Effector CD4-positive, alpha-beta T cell (primary cell): ENCODE measurements at places on chromosomes 6 and 20.

- DNase-seq: no peak
These were observed 19.3 kb upstream of the NCR2 start for GRCh38 chr6:41315943-41316620.

DNA sequence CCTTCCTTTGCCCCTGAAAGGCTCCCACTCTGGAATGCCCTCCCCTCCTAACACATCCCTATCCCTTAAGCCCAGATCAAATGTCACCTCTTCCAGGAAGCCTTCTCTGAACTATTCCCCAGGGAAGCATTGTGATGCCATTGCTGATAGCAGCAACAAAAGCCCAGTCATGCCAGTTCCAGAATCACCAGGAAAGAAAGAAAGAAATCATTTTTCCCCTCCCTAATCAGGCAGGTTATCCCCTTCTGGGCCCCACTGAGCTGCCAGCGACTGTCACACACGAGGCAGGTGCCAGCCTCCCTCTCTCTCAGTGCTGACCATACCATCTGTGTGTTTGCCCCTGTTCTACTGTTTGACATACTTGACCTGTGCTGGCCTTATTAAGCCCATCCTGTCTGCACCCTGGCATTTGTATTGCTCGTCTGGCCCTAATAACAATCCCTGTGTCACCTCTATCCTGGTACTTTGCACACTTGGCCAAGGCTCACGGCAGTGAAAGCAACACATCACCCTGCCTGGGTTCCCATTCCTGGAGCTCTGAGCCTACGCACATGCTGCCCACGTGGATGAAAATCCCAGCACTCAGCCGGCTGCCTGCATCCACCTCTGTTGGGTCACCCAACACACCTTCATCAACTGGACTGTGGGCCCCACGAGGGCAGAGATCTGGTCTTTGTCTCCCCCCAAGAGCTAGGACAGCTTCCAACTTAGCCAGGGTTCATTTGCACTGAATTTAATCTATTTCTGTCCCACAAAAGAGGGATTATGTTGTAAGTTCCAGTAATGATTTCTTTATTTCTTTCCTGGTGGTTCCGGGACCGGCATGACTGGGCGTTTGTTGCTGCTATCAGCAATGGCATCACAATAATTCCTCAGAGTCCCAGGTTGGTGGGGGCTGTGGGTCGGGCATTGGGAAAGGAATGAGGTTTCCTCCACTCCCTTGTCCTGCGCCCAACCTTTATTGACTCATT lies 5.3 kb upstream of the BPIFB1 start:
- no peak for DNase-seq

- DNase-seq: no peak
These were observed 42.9 kb upstream of the BHLHE23 start for GRCh38 chr20:63049561-63050221.

DNA sequence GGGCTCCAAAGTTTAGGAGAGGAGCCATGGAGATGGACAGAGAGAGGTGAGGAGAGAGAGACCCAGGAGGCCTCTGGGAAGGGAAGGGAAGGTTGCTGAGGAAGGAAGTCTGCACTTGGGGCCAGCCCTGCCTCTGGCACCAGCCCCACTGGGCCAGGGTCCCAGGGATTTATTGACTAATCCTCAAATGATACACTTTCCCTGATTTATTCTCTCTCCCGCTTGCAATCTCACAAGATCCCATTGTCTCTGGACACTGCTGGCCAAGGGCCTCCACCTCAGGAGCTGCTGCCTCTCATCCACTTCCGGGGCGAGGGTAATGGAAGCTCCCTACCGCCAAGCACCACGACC lies 43.6 kb upstream of the FOXP4 start:
- no peak for DNase-seq

DNA sequence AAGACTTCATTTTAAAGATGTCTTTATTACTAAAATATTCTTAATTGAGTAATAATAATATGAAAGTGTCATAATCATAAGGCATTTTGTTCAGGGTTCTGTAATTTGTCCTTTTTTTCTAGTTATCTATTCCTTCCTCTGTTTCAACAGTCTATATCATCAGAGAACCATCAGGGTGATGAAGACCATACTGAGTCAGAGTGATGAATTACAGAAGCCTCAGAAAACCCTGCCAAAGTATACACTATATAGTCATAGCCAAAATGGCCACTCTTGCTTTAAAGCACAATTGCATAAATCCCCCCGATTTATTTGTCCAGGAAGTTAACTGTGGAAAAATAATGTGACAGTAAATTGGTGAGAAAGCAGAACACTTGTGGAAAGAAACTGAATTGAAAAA lies 735.0 kb downstream of the EPHA7 start:
- no peak for DNase-seq

DNA sequence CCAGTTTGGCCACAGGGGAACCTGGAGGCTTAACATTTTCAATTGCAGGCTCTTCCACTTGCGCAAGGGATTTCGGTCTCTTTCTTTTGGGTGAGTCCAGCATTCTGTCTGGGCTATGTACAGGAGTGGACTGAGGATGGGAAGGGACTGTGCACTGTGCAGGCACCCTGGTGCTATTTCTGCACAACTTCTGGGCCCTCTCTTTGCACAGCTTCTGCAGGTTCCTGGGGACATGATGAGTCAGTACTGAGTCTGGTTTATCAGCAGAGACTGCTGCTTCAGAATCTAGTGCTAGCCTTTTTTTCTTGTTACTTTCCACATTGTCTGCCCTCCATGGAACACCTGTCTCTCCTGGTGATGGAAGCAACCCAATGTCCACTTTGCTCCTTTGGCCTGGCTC lies 78.5 kb upstream of the ASF1A start:
- no peak for DNase-seq

DNA sequence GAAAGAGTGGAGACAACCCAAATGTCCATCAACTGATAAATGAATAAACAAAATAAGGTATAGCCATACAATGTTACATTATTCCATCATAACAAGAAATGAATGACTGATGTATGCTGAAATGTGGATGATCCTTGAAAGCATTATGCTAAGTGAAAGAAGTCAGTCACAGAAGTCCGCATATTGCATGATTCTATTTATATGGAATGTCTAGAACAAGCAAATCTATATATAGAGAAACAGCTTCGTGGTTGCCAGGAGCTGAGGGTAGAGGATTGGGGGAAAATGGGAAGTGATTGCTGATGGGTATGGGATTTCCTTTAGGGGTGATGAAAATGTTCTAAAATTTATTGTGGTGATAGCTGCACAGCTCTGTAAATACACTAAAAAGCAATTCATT lies 196.8 kb downstream of the ATXN1 start:
- no peak for DNase-seq

GRCh38 chr20:44800391-44801046 lies 9.8 kb downstream of the RIMS4 start:
- DNase-seq: no peak

DNA sequence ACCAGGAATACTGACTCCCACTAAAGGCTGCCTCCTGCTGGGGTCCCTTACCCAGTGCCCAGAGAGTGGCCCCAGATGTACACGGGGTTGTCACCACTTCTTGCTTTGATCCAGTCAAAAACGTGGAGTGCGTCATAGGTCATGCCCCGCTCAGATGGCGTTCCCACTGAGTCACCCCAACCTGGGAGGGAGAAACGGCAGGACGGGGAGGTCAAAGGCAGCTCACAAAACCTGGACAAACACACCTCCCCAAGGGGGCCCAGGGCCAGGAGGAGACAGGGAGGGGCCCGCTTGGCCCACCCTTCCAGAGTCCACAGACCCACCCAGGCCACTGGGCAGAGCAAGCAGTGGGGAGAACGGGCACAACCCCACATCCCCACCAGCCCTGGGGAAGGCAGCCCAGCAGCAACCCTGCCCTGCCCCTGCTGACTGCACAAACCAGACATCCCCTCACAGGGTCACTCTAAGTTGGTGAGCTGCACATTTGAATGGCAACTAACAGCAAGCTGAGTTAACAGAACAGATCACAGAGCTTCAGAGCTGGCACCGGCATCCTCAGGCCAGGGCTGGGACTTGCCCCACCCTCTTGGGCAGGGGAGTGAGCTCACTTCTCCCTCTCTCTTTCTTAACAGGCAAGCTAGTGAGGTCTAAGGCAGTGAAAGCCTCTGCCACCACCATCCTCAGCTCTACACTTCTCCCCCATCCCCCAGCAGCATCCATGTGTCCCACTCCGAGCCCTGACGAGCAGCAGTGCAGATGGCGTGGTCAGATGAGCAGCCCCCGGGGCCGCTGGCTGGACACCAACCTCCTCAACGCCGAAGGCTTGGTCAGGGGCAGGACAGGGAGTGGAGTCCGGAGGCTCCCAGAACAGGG lies 61.7 kb downstream of the PYGB start:
- no peak for DNase-seq

GRCh38 chr20:24157213-24157612 lies 168.6 kb upstream of the GGTLC1 start:
- no peak for DNase-seq

DNA sequence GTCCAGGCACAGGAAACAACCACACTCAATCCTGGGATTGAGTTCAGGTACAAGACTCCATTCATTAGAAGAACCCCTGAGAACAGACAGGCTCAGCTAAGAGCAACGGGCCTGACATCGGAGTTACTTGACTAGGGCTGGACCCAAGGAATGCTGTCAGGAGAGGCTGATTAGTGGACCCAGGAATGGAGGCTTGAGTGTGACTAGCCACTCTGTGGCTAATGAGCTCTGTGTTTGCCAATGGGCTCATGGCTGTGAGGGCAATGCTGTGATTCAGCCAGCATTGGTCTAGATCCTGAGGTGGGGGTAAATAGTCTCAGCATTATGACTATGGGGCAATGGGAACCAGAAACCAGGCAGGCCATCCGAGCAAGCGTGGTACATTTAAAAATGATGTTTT lies 71.8 kb downstream of the RIOK1 start:
- DNase-seq: no peak

DNA sequence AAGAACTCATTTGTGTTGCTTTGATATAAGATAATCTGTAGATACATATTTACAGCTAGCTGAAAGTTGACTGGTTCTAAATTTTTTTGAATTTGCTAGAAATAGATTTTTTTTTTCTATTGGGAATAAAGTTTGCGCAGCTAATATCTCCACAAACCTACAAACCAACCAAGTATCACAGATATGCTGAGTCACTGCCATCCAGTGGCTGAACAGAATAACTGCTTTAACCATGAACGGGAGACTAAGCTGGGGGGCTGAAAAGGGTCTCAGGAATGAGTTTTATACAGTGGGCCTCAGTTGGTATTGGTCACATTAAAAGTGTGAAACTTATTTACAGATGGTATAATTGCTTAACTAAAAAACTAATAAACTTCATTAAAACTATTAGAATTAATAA lies 326.7 kb upstream of the CNR1 start:
- DNase-seq: no peak

DNA sequence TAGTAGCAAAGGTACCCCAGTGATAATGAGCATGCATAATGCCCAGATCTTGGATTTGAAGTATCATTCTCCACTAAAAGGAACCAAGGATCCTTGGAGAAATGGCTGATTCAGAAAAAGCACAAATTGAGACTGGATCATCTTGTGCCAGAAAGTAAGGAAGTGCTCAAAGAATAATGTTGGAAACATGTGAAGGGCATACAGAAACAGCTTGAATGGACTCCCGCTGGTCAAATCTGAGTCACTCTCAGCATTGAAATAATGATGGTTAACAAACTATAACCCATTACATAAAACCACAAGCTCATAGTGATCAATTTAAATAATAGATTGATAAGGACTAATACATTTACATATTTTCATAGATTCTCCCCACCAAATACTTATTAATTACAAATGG lies 3.6 kb upstream of the OSTM1 start:
- no peak for DNase-seq

- DNase-seq: no peak
These were observed 29.1 kb upstream of the FOXC1 start for GRCh38 chr6:1580585-1580984.

DNA sequence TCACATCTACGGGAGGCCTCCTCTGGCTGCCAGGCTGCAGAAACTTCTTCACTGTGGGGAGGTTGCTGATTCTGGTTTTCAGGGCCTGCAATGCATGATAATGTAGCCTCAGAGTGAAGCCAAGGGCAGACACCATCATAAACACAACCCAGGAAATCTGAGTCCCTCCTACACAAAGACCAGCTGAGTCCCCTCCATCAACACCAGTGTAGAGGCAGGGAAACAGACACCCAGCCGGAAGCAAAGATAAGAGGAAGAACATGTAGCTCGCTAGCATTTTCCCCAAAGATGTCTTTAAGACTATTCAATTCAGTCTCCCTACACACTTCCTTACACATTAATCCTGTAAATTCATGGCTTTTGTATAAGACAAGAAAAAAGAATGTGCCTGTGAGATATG lies 23.6 kb downstream of the GSTA2 start:
- DNase-seq: no peak

DNA sequence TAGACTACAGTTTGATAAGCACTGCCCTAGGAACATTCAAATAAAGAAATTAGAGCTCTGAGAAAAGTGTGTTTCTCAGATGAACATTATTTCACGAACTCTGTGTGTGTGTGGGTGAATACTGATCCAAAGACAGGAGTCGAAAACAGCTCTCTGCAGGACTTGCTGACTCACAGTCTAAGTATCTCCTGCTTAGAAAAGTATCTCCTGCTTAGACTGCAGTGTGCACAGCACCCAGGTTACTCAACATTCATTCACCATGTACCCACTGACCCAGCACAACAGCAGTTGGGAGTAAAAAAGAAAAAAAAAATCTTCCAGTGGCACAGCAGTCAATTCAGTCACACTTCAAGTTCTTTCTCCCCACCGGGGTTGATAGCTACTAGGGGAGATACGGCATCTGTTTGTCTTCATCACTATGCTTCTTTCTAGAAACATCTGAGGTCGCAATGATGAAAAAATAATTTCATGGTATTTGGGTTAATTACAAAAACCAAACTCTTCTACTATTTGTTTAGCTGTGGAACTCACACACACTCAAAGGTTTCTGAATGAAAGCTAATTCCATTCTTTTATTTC lies 48.0 kb downstream of the GCLC start:
- DNase-seq: no peak
